ENCODE measurements at places on chromosomes 1 and 21.
A peak's percentile ranks its signal among the peaks of the same experiment; 100 is the strongest.

GRCh38 chr1:20373764-20374163 lies 83.1 kb downstream of the VWA5B1 start:
- DNase-seq: no peak

- no peak for DNase-seq
These were observed 169.8 kb upstream of the FOXD3 start for GRCh38 chr1:63152572-63152971.

DNA sequence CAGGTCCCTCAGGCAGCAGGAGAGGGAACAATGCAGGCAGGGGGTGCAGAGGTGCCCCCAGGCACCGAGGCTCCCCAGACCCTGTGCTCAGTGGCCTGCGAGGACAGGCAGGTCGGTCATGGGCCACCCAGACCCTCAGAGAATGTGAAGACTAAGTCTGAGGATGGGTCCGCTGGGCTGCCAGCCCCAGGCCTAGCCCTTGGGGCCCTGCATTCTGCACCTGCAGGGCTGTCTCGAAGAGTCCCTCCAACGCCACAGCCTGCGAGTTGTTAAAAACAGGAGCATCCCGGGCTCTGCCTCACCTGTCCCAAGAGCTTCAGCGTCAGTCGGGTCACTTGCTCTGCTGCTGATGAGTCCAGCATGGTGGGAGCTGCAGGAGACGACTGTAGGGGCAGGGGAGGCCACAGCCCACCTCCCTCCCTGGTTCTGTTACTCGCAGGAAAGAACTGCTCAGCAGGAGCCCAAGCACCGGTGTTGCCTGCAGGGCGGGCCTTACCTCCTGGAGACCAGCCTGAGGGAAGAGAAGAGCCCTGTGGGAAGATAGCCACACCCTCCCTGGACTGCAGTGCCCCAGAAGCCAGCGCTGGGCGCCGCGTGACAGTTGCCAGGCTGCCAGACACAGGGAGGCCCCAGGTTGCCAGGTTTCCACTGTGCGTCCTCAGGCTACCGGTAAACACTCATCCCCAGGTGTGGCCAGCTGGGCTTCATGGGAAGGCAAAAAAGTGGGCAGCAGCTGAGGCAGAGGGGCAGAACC lies 5.8 kb downstream of the C21orf58 start:
- no peak for DNase-seq

DNA sequence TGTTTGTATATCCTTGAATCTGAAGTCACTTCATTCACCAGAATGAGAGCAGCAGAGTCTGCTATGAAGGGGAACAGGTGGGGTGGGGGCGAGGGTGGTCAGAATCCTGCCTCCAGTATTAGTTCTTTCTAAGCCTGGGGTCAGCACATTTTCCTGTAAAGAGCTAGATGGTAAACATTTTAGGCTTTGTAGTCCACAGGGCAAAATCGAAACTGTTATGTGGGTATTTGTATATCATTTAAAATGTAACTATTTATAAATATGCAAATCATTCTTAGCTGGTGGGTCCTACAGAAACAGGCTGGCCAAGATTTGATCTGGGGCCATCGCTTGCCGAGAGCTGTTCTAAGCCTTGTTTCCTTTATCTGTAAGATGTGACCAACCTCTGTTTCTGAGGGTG lies 96.0 kb downstream of the IGSF21 start:
- DNase-seq: no peak

- DNase-seq: no peak
These were observed 862 bp upstream of the SGIP1 start for GRCh38 chr1:66532798-66533783.

DNA sequence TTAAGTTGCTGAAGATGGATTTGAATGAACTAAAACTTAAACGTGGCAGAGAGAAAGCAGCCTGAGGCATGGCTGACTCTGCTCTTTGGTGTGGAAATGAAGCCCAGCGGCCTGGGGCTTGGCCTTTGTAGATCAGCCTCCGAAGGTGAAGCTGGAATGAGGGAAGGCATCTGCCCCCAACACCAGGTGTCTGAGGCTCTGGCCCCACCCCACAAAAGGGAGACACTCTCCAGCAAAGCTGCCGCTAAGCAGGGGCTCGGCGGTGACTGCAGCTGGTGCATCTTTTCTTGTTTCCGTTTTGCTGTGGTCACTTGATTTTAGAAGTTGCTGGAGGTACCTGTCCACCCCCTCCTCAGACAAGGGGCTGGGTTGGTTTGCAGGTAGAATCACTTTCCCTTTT lies 38.2 kb upstream of the NID1 start:
- DNase-seq: no peak

GRCh38 chr1:55575571-55576279 lies 360.6 kb upstream of the USP24 start:
- no peak for DNase-seq

DNA sequence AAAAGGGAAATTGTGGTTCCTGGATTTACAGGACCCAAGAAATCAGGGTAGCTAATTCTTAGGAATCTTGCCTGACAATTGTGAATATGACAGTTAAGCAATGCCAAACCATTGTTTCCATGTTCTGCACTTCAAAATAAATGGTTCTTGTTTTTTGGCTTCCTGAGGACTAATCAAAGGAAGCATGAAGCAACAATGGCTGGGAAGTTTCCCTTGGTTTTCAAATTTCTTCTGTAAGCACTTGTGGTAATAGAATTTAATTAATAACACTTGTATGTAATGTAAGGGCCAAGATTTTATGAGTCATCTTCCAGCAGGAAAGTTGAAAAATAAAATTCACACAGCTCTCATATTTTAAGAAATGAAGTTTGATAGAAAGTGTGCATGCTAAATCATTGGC lies 31.7 kb downstream of the JAM2 start:
- peak; percentile 3 for DNase-seq

- DNase-seq: peak; percentile 12
These were observed 77.0 kb downstream of the RWDD3 start for GRCh38 chr1:95311014-95311413.

- peak; percentile 14 for DNase-seq
These were observed 59.6 kb downstream of the EXTL2 start for GRCh38 chr1:100834777-100835660.

Measured in mammary epithelial cell (primary cell).